Cortex of kidney (tissue), 1 donor: ENCODE measurements at places on chromosomes 11 and 22.

- DNase-seq, result no peak
These were observed 5.3 kb downstream of the OR51F2 start for GRCh38 chr11:4826425-4826824.

GRCh38 chr11:133064152-133064877 is 468.0 kb downstream of the OPCML start:
- peak; percentile 24 for DNase-seq

DNA sequence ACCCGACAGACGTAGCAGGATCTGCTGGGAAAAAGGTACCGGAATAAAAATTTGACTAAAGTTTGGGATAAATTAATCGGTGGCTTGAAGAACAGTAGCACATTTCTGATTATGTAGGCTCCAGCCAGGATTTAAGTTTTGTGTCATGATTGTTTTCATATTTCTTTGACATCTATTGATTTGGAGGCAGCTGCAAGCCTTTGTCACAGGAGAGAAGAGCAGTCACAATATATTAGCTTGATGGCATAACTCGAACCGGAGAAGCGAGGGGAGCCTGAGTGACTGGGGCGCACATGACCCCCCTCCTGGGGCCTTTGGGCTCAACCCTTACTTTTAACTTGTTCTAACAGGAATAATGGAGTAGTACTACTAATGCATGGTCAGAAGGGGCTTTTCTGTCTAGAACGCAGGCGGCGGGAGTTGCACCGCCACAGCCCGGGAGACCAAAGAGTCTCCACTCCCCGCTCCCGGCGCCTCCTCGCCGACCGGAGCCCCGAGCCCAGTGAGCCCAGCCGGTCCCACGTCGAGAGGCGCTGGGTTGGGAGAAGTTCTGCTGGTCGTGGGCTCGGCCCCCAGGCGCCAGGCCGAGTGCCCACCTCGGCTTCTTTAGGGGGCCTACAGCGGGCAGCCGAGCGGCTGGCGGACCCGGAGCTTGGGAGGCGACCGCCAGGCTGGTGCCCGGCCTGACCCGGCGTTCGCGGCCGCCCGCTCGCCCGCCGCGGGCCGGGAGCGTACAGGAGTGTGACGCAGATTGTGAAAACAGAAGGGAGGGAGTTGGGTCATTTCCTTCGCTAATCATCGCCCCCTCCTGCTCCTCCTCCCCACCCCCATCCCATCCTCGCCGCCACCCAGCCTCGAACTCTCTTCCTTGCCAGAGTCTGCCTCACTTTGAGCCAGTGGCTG is 15.7 kb upstream of the PAX6 start:
- no peak for DNase-seq

- no peak for DNase-seq
These were observed 10.4 kb upstream of the TMPRSS6 start for GRCh38 chr22:37119872-37120271.

GRCh38 chr22:22748297-22748743 is 103.9 kb downstream of the GGTLC2 start:
- DNase-seq, result no peak

GRCh38 chr11:94854770-94855633 is 86.8 kb downstream of the AMOTL1 start:
- no peak for DNase-seq

GRCh38 chr11:57163160-57163868 is 18.4 kb upstream of the LRRC55 start:
- no peak for DNase-seq

DNA sequence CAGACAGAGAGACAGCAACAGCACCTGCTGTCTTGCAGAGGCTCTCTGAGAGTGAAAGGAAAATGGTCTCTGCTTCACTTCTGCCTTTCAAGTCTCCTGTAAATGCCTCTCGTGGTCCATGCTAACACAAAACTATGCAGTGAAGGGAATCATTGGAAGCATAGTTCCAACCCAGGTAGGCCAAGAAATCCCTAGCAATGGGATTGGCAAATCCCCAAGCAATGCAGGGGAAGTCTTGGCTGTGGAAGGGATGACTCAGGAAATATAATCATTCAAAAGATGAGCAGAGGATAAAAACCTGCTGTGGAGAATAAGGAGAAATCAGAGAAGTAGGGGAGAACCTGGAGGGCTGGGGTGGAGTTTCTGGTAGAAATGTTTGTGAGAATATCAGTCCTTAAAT is 216.1 kb upstream of the ZBED5 start:
- DNase-seq, result no peak

DNA sequence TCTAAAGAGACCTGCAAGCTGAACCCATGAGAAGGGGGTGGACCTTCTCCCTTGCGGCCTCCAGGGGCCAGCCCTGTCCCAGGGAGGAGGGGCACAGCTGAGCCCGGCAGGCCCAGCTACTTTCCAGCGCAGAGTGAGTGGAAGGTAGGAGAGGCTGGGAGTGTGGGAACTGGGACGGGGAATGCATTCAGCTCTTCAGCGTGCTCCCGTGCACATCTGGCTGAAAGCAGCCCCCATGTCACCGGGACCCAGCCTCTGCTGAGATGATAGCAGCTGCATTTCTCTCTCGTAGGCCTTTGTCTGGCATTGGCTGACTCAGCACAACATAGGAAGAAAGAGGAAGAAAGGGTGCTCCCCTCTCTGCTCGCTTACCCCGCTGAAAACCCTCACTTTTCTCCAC is 951.5 kb downstream of the TBC1D22A start:
- DNase-seq, result no peak

DNA sequence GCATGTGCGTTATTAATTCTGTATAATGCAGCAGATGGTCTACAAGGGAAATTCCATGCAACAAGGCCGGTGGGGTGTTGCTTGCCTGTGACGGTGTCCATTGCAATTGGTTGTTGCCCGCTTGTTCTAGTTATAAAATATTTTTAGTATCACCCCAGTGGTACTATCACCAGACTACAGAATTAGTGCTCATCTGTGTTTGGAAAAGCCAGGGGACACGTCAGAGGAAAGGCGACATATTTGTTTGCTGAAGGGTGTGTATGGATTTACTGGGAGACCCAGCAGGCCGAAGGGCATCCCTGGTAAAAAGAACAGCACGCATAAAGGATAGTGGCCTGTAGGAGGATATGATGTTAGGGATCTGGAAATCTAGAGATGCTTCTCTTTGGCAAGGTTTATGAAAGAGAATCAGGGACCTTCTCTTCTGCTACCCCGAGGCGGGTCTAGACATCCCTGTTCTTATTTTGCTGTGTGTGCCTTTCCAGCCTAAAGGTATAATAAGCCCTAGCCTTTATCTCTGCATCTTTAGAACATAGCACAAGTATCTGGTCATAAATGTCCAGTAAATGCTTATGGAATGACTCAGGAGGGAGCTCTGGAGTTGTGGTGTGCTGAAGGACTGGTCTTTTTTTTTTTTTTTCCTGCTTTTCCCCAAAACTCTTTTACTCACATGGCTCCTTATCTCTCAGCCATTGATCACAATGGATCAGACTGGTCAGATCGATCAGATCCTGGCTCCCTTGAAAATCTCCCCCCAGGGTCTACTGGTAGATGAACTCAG is 90.9 kb downstream of the LDLRAD3 start:
- DNase-seq, result no peak

GRCh38 chr11:35131886-35132285 is 7.1 kb upstream of the CD44 start:
- DNase-seq, result no peak

DNA sequence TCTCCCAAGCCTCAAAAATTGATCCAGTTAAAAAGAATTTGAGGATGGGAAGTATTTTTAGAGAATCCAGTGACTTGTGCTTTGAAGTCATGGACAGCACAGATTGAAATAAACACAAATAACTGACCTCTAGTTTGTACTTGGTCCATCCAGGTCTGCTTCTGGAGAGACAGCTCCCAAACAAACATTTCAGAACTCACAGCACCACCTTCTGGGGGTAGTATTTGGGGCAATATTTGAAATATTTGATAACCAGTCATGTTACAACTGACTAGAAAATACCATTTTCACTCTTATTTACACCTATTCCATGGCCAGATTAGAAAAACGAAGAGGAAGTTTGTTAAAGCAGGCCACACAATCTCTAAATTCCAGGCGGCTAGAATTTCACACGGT is 56.2 kb downstream of the CTSC start:
- DNase-seq, result no peak

DNA sequence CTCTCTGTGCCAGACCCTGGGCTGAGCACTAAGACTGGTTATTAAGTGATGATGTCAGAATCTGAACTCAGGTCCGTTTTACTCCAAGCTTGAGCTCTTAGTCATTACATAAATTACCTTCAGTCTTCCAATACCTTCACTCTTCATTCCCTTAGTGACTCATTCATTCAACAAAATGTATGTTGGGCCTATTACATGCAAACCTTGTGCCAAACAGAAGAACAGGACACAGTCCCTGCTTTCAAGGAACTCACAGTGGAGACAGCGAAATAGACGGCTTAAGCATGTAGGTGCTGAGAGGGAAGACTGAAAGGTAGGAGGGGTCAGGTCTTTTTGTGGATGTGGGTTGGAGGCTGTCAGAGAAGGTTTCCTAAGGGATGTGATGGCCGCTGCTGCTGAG is 3.3 kb downstream of the KCTD14 start:
- no peak for DNase-seq

DNA sequence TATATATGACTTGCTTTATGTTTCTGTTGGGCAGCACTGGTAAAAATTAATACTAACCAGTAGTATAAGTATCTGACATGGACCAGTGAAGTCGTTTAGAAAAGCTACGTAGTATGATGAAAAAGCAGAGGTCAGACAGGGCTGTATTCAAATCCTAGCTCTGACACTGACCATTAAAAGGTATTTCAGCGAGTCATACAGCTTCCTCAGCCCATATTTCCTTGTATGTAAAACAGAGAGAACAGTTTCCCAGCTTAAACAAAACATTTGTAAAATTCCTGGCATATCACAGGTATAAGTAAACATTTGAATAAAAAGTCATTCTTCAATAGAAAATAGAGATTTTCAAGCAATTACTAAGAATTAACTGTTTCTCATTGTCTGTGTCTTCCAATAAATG is 4.2 kb downstream of the NOX4 start:
- DNase-seq, result no peak

- no peak for DNase-seq
These were observed 144.9 kb downstream of the PGR start for GRCh38 chr11:100984668-100985067.

DNA sequence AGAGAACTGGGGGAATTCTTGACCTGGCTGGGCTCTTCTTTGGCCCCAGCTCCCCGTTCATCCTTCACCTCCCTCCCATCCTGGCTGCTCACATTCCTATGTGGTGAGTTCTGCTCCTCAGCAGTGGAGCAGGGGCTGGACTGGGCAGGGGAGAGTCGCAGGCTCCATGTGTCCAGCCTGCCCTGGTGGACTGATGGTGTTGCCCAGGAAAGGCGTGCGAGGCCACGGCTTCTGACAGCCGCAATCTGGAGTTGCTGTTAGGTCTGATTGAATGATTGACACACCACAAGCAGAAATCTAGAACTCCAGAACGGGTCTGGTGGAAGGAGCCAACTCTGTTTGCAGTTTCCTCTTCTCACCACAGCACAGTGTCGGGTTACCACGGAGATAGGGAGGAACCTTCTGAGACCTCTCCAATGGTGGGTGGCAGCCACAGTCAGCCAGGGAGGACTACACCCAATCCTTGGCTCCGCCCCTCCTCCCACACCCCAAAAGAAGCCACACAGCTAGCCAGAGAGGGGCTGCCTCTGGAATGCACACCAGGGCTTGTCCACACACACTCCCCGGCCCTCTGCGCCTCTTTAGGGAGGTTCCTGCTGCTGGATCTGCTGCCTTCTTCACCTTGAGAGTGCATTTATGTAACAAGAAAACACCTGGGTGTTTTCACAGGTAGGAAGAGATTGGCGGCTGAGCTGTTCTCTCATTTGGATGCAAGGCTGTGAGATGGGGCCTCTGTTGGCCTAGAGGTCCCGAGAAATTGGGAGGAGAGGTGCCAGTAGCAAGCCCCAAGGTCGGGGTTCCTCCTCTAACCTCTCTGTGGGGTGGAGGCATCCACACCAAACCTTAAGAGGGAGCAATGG is 56.4 kb upstream of the CD44 start:
- DNase-seq, result no peak

DNA sequence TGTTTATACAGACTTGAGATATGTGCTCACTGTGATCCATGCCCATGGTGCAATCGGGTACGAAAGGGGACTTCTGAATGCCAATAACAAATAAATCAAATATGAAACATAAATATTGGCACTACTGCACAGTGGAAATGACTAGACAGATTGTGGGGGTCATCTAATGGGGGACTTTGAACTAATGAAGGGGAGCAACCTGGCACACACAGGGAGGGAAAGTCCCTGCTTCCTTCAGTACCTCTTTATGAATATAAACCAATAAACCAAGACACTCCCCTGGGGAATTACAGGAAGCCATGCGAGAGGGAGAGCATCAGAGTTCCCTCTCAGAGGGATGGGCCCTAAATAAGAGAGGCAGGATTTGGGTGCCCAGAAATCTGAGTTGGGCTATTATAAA is 21.1 kb downstream of the MIF start:
- DNase-seq, result no peak

DNA sequence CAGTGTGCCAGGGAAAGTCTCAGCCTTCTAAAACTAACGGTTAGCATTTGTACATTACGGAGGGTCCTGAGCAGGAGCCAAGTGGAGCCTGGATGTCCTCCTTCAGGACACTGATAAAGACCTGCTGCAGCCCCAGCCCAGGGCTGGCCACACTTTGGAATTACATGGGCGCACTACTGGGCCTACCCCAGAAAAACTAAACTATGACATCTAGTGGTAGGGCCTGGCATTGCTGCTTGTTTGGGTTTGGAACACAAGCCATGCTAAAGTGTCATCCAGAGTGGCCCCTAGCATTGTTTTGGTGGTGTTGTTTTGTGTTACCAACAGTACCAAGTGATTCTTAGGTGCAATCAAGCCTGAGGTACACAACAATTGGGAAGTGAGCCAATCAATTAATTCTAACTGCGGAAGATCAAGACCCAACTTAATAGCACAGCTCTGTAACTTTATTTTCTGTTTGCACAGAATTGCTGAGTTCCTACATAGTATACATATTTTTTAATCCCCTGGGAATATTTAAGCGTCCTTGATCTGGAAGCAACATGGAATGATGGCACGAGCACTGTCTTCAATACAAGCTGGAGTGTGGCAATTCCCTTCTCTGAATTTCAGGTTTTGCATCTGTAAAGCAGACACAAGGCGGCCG is 340.7 kb downstream of the LARGE1 start:
- DNase-seq, result no peak

DNA sequence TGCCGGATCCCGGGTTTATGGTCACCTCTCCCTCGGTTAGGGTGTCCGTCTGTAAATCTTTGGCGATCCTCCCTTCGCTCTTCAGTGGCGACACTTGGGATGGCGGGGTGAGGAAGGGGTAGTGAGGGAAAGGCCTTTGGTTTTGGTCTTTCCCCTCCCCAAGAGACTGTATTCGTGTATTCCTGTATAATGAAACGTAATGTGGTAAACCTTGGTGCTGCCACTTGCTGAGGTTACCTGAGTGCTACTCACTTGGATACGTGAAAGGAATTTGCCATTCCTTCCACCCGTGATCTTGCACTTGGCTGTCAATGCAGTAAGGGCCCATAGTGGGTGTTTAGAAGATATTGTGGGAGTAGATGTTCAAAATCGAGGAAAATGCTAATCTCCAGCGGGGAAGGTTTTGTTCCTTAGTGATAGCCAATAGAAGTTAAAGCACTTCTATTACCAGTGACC is 578 bp upstream of the NUP160 start:
- DNase-seq, result no peak

GRCh38 chr22:30453731-30454510 is 17.9 kb downstream of the SEC14L3 start:
- no peak for DNase-seq

GRCh38 chr22:42353883-42354727 is 78.1 kb downstream of the NFAM1 start:
- no peak for DNase-seq

- no peak for DNase-seq
These were observed 395.2 kb upstream of the CNTN5 start for GRCh38 chr11:98625526-98625925.
